Stimulated activated naive CD8-positive, alpha-beta T cell treated with anti-CD3 and anti-CD28 coated beads, Interleukin-15, amount 100 ng/mL, for 72 hours (primary cell): ENCODE measurements at places on chromosomes 5 and 9.

GRCh38 chr9:1726993-1727759 is 288.0 kb upstream of the SMARCA2 start:
- no peak for DNase-seq

- no peak for DNase-seq
Measured at GRCh38 chr9:6759185-6759977, 1.6 kb downstream of the KDM4C start.

- DNase-seq = no peak
Measured at GRCh38 chr5:143194713-143195112, 208.8 kb downstream of the NR3C1 start.

DNA sequence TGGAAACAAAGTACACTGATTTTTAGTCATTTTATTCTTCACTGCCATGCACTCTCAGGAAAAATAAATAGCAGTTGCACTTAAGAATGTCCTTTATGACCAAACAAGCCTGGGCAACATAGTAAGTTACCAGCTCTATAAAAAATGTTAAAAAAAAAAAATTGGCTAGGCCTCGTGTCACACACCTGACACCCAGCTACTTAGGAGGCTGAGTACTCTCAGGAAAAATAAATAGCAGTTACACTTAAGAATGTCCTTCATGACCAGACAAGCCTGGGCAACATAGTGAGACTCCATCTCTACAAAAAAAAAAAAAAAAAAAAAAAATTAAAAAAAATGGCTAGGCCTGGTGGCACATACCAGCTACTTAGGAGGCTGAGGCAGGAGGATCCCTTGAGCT is 304.6 kb downstream of the SLCO4C1 start:
- no peak for DNase-seq

DNA sequence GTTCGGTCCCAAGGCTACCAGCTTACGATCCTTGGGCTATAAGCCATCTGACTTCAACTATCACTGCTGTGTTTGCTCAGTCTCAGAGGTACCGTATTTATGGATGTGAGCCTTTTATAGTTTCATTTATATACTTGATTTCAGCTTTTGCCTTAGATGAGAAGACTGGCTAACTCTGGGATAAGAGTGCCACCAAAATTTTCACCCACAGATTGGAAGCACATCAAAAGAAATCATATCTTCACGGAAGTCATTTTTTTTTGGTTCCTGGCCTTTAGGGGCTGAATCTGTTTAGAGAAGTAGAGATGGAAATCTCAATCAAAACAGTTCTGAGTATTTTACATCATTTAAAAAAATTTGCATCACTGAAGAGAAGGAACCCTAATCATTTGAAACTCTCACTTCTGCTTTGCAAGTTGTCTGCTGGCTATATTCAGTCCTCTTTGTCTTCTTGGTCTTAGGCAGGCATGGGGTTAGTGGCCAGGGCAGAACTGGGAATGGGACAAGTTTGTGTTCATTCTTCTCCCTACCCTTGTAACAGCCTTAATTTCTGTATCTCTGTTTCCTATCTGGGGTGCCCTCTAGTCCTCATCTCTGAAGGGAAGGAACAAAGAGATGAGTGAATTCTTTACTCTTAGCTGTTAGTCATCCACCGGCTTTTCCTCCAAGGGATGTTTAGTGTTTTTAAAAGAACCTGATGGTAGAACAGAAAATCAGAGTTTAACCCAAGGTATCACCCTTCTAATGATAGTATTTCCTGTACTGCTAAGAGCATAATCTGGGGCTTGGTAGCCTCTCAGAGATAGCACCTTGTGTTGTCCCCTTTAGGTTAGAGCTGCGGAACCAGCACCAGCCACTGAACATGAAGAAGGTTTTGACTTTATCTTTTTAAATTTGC is 14.1 kb upstream of the TNFAIP8 start:
- peak; percentile 50 for DNase-seq

DNA sequence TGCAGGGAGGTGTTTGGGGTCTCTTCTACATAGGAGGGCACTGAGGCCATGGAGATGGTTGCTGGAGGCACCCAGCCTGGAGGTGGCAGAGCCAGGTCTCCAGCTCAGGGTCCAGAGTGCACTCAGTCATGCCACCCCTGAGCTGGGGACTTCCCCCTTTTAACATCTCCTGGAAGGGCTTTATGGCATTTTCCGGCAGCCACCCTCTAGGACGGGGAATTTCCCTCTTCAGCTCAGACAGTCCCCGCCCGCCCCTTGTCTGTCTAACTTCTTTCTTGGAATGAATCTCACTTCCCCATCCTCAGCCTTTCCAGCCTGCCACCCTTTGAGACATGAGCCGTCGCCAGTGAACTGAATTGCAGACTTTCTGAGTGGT is 49.9 kb downstream of the COL15A1 start:
- peak; percentile 32 for DNase-seq
